ENCODE measurements at places on chromosomes 3 and 15.

DNA sequence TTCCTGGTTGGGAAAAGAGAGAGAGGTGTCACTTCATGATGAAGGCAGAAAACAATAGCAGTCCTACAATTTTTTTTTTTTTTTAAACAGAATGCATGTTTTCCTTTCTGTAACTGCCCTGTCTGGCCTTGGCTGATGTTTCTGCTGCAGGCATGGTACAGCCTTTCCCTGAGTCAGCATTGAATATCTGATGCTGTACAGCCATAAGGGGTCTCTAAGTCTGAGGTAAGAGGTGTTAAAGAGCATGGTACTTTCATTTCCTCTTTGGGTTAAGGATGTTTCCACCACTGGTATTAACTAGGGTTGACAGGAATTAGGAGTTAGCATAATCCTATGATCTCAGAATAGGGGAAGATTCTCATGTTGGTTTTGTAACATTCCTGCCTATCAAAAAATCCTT lies 147.4 kb downstream of the CHST2 start:
- peak; percentile 16 for DNase-seq

- no peak for DNase-seq
These were observed 32.5 kb downstream of the PHC3 start for GRCh38 chr3:170149016-170149415.

DNA sequence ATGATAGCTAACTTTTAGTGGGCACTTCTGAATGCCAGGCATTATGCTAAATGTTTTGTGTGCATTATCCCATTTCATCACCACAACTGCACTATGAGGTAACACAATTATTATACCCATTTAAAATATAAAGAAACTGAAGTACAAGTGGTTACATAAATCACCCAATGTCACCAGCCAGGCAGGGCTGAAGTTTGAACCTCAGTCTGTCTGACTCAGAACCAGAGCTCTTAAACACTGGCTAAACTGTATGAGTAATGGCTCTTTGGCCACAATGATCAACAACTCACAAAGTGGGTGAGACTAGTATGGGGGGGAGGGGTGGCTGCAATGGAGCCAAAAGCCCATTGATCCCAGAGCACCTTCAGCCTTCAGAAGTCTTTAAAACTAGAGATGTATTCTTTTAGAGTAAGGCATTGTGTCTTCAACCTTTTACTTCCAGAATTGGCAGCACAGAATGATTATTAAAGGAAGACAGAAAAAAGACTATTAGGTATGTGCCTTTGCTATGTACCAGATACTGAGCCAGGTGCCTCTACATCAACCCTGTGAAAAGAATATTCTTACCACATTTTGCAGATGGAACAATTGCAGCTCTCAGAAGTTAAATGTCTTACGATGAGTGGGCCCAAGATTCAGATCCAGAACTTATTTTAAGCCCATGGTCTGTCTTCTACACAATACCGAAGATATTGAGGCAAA lies 166.9 kb downstream of the UACA start:
- DNase-seq: peak; percentile 84

DNA sequence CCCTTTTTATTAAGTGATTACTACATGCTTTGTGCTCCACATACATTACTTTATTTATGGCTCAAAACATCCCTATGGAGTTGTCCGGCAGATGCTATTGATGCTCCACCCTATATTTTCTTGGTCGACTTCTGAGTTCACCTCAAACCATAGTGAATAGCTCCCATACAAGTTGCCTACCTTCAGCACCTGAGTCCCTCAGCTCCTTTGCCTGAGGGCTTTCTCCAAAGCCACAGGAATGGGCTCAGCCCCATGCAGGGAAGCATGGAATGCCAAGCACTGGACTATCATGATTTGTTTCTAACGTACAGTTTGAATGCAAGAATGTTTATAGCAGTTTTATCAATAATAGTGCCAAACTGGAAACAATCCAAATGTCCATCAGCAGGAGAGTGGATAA lies 124.8 kb upstream of the TNIK start:
- DNase-seq: peak; percentile 92

DNA sequence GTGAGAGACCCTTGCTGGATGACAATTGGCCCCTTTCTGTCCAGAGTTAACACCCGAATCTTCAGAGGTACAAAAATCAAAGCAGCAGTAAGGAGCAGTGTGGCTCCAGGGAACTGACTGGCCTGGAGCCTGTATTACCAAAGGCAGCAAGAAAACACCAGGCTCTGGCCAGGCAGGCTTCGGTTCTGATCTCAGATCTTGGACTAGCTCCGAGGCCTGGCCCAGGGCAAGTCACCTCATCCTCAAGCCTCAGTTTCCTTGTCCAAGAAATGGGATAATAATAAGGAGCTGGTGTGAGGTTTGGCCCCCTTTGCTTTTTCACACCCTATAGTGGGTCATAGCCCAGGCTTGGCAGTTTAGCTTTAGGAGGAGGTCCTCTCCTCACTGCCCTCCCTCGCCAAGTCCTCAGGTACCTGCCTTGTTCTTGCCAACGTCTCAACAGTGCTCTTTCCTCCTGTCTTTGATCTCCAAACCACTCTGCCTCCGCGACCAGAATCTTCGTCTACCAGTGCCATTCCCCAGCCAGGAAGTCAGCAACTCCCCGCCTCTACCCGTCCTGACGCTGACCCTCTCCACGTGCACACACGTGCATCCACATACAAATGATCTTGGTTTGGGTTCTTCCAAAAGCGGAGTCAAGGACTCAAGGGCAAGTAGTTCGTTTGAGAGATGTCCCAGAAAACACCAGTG lies 82.6 kb upstream of the TLE3 start:
- no peak for DNase-seq
